ENCODE measurements at places on chromosomes 7 and 10.

GRCh38 chr10:35203745-35204144, 77.1 kb downstream of the CREM start:
- no peak for DNase-seq

DNA sequence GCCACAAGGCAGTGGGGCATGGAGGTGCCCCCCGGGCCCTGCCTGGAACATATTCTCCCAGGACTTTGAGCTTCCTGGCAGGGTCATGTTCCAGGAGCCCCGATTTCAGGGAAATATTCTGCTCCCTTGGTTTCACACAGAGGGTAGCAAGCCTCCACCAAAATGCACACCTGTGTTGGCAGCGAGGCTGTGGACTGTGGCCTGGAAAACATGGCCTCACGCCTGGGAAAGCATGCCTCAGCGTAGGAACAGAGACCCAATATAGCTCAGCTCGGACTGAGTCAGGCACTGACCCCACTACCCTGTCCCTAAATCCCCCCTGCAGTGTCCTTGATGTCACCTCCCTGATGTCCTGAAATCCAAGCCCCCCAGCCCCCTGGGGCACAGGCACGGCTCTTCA, 92.0 kb downstream of the KCNMA1 start:
- DNase-seq, result no peak

GRCh38 chr7:17302575-17303142, 4.2 kb downstream of the AHR start:
- peak; percentile 83 for DNase-seq

- DNase-seq, result peak; percentile 38
Observed at GRCh38 chr7:111439977-111440376, 122.3 kb downstream of the IMMP2L start.

- DNase-seq, result no peak
Observed at GRCh38 chr7:7869036-7869435, 99.6 kb upstream of the GLCCI1 start.

All from fibroblast of mammary gland (primary cell).